H1 (cell line): ENCODE measurements at places on chromosomes 1 and 21. TPM values are rescaled to one million over a fixed set of nuclear protein-coding genes. Genes with fewer than 3 reads are reported as not detected.

GRCh38 chr1:201917362-201918033, 28.8 kb downstream of the SHISA4 start:
- no peaks in the 10 kb centered on the region for H3K4me1 ChIP-seq
- H3K4me3 ChIP-seq = no peak overlapping the region

DNA sequence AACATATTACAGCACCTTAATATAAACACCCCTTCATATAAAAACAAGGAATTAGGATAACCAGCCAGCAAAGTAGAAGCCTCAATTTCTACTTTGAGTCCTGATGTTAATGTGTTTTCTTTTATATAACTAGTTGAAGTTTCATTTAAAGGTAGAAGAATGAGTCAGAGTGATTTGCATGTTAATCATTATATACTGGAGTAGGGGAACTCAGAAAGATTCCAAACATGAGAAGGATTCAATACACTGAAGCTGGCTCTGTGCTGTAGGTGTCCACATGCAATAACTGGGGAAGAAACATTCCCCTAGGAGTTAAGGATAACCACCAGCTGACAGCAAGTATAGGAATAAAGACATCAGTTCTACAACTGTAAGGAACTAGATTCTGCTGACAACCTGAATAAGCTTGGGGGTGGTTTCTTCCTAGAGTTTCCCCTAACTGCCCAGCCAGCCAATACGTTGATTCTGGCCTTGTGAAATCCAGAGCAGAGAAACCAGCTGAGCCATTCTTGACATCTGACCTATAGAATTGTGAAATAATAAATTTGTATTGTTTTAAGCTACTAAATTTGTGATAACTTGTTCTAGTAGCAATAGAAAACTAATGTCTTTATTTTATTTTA, 33.4 kb upstream of the RNPC3 start:
- H3K27me3 ChIP-seq = no peaks in the 10 kb centered on the region
- H3K4me3 ChIP-seq = no peak overlapping the region
- no peak for DNase-seq
- H3K27ac ChIP-seq = no peak overlapping the region
- no peaks in the 10 kb centered on the region for H3K36me3 ChIP-seq
- no peaks in the 10 kb centered on the region for H3K4me1 ChIP-seq

- H3K36me3 ChIP-seq = peaks cover 3% of the 10 kb centered on the region
- no peak overlapping the region for H3K4me3 ChIP-seq
- H3K4me1 ChIP-seq = no peaks in the 10 kb centered on the region
- DNase-seq = no peak
- H3K27ac ChIP-seq = no peak overlapping the region
These were observed 87.7 kb downstream of the RAB3GAP2 start for GRCh38 chr1:220184506-220184905.

The CYP4A22 gene
- total RNA-seq = not detected in 2 replicates

The DPH2 gene
- 64.9 and 65.3 TPM in 2 replicates for total RNA-seq

- no peak for DNase-seq
- H3K27me3 ChIP-seq = no peaks in the 10 kb centered on the region
- no peaks in the 10 kb centered on the region for H3K36me3 ChIP-seq
- H3K4me1 ChIP-seq = no peaks in the 10 kb centered on the region
- no peak overlapping the region for H3K27ac ChIP-seq
These were observed 276.6 kb downstream of the SETD4 start for GRCh38 chr21:35783721-35784120.

DNA sequence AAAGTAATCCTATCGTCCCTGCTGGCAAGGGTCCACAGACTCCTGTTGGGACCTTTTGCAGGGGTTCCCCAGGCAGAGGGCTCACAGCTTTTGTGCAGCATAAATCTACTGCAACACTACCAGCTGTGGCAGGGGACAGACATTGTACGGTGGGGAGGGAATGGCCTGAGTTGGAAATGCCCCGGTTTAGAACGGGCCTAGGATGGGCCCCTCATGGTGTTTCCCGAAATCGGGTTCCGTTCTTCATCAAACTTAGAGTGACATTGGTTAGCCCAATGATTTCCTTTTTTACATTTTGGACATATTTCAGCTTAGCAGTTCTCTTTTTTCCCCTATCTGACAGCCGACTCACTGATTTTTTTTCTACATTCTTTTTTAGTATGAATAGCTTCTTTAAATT, 26.5 kb upstream of the SAMD11 start:
- H3K4me3 ChIP-seq = no peak overlapping the region
- H3K36me3 ChIP-seq = no peaks in the 10 kb centered on the region
- H3K4me1 ChIP-seq = no peaks in the 10 kb centered on the region
- H3K27ac ChIP-seq = no peak overlapping the region
- H3K27me3 ChIP-seq = no peaks in the 10 kb centered on the region; the same call in 1 of the 2 replicates
- DNase-seq = no peak

DNA sequence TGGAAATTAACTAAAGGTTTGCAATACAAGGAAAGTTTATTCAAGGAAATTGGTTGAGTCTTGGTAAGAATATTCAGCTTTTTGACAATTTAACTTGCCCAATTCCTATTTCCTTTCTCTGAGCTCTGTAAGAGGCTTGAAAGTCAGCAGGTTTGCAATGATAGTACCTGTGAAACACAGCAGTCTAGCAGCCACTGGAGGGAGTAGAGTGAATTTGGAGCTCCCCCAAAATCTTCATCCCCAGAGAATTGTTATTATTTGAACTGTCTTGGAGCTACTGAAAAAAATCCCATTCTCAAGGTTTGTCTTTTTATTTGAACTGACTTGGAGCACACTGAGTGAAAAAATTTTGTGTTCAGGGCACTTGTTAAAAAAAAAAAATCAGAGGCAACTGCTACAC, 654.2 kb upstream of the PKN2 start:
- H3K4me1 ChIP-seq = no peaks in the 10 kb centered on the region
- H3K4me3 ChIP-seq = no peak overlapping the region
- no peaks in the 10 kb centered on the region for H3K36me3 ChIP-seq
- no peak for DNase-seq
- no peaks in the 10 kb centered on the region for H3K27me3 ChIP-seq

The GNG4 gene
- total RNA-seq = 96.5 and 96.8 TPM in 2 replicates

The MAP3K21 gene
- total RNA-seq = 21.3 and 21.8 TPM in 2 replicates

GRCh38 chr1:22709227-22709626, 1.4 kb upstream of the EPHB2 start:
- peaks cover 9% of the 10 kb centered on the region for H3K27me3 ChIP-seq
- H3K4me3 ChIP-seq = no peak overlapping the region
- no peaks in the 10 kb centered on the region for H3K4me1 ChIP-seq

The ETV3L gene
- 0.17 and 0.25 TPM in 2 replicates for total RNA-seq

GRCh38 chr1:67441183-67441582, 11.0 kb upstream of the SERBP1 start:
- H3K27ac ChIP-seq = no peak overlapping the region
- H3K4me1 ChIP-seq = no peaks in the 10 kb centered on the region
- no peaks in the 10 kb centered on the region for H3K27me3 ChIP-seq

DNA sequence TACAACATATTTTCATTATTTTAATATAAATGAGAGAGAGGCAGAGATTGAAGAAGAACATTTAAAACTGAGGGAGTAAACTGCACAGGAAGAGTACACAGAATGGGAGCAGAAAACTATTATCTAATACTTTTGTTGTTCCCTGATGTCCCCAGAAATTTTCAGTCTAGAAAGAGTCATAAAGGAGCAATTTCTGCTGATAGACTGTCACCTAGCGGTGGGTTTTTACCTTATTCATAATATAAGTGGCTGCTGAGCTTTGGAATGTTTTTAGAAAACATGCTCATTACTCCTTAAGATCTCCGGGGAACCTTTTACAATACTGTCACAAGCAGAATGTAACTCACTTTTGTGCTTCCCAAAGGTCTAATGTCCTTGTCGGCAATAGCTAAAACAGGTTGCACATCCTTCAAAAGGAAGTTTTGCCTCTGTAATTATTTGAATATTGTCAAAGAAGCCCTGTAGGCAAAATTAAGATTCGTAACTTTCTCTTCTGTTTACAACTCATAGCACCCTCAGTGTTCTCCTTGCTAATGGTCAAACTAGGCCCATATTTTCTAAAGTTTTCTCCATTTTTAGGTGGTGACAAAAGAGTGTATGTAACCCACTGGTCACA, 4.9 kb upstream of the NPL start:
- H3K27me3 ChIP-seq = peaks cover 10% of the 10 kb centered on the region
- no peaks in the 10 kb centered on the region for H3K4me1 ChIP-seq
- H3K4me3 ChIP-seq = no peak overlapping the region
